Occipital lobe (tissue), 3 donors: ENCODE measurements at places on chromosomes 4 and X.

GRCh38 chr4:95108883-95109421 lies 351.2 kb downstream of the BMPR1B start:
- no peak for DNase-seq

- DNase-seq, result no peak
Measured at GRCh38 chrX:142001934-142002333, 98.2 kb downstream of the MAGEC1 start.

DNA sequence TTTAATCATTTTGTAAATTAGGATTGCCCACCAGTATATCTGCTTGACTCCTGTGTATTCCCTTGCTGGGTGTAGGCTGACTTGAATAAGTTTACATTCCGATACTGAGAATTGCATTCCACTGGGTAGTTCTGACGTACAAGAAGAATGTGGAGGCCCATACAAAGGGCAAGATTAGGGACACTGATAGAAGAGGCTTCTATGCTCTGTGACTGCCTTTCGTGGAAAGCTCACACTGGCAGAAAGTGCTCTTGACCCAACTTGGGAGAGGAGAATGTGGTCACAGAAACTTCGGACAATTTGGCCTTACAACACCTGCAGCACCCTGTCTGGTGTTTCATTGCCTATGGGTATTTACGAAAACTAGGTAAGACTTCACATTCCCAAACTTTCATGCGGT lies 126.3 kb downstream of the RAPGEF2 start:
- DNase-seq, result no peak

GRCh38 chr4:163523791-163524365 lies 29.4 kb downstream of the TMA16 start:
- no peak for DNase-seq

GRCh38 chr4:155855897-155856296 lies 10.2 kb downstream of the ASIC5 start:
- DNase-seq, result no peak

GRCh38 chr4:14196131-14196530 lies 568.6 kb upstream of the BOD1L1 start:
- DNase-seq, result no peak

DNA sequence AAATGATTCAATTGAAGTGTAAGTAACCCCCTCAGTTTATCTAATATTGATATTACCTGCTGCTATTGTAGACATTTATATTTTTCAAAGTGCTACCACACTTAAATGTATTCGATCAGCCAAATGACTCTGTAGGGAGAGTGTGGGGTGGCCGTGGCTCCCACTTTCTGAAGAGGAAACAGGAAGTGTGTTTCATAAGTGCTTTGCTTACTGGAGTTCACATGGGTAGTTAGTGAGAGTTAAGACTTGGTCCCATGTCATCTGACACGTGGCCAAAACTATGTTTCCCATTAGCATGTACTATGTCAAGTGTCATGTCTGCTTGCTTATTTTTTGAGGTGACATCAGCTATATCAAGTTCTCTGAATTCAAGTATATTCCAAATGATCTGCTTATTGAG lies 308.1 kb upstream of the GATB start:
- no peak for DNase-seq

GRCh38 chr4:4870576-4871241 lies 11.2 kb downstream of the MSX1 start:
- DNase-seq, result no peak

DNA sequence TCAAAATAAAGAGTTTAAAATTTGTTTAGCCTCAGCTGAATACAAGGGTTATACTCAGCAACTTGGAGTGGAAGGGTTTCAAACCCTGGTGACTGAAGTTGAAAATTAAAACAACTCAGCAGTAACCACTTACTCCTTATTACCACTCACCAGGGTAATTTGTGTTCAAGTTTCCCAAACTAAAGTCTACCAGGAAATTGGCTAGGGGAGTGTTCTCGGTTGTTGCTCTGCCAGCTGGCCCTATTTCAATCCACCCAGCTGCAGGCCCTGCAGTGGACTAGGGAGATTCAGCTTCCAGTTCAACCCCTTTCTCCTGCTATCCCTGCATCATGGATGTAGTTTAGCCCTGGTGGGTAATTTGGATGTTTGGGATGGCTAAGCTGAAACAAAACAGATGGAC lies 37.8 kb upstream of the EXOC1L start:
- no peak for DNase-seq

DNA sequence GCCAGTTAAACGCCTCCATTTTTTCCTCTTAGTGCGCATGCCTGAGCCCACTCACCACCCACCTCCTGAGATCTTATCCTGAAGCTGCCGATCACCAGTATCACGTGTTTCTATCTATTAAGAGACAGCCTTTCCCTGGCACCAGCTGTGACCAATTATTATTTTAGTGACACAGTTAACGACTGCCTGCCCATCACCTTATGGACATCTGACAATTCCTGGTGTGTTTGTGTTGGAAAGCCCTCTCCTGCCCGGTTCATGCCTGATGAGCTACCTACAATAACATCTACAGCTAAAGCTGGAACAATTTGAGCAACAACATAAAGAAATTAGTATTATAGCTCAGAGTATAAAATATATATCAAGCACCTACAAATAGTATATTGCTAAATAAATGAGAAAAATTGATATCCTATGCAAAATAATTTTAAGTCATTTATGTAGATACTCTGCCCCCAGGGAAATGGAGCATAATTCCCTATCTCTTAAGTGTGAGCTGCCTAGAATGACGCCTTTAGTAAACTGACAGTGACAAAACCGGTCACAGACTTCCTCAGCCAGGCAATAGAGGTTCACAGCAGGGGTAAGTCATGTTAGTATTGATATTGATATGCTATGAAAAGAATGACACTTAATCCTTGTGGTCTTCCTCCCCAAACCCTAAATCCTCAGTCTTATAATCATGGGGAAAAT lies 862.2 kb downstream of the TRAM1L1 start:
- DNase-seq, result no peak

DNA sequence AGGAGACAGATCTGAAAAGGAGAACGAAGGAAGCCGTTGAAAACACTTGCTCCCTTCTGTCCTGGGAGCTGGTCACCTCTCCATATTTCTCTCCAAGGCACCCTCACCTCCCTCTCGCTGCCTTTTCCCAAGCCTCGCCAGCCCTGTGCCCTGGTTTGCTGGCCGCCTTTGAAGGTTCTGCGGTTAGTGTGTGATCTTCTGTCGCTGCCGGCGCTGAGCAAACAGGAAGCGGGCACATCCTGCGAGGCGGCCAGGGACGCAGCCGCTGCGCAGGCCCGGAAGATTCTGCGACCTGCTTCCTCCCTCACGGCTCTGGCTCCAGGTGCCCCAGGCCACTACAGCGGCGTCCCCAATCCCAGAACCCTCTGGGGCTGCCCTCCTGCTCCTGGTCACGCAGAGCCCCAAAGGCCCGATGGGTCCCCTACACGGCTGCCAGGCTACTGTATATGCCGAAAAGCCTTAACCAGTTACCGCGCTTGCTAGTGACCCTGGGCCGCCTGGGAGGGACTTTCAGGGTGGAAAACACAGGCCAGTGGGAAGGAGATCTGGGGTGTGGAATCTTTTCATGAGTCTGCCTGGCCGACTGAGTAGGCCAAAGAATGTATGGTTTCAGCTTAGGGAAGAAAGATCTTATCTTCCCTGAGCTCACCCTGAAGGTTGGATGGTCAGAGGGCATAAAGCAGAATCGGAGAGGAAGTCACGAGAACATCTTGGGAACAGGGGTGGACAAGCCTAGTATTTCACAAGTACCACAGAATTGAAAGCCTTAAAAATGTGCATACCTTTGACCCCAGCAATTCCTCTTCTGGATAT lies 2.3 kb upstream of the SASH3 start:
- DNase-seq, result no peak

- DNase-seq, result no peak
Measured at GRCh38 chrX:19789782-19790181, 97.6 kb downstream of the SH3KBP1 start.

DNA sequence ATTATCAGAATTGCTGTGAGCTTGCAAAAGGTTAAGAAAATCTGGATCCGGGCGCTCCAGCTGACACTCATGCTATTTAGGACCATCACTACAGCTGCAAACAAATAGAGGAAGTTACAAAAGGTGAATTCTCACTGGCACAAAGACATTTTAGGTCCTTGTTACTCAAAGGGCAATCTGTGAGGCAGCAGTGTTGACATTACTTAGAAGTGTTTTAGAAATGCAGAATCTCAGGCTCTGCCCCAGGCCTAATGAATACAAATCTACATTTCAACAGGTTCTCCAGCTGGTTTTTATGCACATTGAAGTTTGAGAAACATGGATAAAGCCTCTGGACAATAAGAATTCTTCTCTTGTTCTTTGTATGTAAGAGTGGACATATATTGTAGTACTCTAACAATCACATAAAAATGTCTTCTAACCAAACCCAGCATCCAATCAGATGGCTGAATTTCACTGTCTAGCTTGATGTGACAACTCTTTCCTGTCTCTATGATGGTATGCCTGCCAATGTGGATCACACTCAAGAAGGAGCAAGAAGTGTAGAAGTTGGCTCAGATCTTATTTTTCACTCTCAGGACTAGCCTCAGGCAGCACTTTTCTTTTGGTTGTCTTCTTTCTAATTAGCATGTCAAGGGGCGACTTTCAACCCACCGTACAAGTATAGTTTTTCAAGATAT lies 18.8 kb downstream of the SLC7A11 start:
- no peak for DNase-seq

DNA sequence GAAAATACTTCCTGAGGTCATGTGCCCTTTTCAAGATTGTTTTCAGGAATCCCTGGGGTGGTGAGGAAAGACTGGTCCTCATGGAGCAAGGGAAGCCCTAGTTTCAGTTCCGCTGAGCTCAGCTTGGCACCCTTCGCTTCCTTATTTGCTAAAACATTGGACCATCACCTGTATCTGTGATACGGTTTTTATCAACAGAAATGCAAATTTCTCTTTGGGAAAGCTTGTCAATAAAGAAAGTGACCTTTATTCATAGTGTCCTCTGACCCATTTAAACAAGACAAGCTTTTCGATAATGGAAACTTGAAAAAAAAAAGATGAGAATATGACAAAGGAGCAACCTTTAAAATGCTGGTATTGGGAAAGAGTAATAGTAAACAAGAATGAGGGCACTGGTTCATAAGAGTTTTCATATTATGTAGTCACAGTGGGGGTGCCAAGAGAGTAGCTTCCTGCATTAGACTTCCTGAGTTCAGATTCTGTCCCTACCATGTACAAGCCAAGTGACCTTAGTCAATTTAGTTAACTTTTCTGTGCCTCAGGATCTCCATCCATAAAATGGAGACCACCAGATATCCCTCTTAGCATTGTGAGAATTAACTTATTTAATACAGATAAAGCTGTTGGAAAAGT lies 57.0 kb upstream of the RAI2 start:
- DNase-seq, result no peak

- no peak for DNase-seq
Measured at GRCh38 chr4:161522031-161522430, 641.8 kb downstream of the FSTL5 start.

GRCh38 chr4:37244583-37245390 lies at the start of gene NWD2:
NWD2 (plus strand) TSS chr4:37244743; CDS start chr4:37245068, 325 bp downstream.
- DNase-seq, result peak; percentile 43

DNA sequence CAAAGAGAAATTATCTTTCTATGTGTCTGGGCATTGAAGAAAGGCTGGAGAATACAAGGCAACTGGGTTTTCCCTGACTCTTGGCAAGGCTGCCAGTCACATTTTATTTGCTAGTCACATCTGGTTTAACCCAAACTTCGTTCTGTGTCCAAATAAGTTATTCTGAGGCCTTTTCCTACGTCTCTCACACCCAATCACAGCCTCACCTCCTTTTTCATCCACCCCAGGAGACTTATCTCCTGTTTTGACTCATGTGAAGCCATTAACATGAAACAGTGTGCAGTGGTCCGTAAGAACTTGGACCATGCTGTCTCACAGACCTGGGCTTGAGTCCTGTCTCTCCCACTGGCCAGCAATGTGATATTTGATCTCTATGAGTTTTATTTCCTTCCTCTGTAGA lies 59.3 kb downstream of the CNGA2 start:
- no peak for DNase-seq

- no peak for DNase-seq
Measured at GRCh38 chr4:173057442-173057841, 111.2 kb upstream of the GALNT7 start.

- DNase-seq, result no peak
Measured at GRCh38 chr4:108352664-108353308, 184.1 kb upstream of the LEF1 start.

DNA sequence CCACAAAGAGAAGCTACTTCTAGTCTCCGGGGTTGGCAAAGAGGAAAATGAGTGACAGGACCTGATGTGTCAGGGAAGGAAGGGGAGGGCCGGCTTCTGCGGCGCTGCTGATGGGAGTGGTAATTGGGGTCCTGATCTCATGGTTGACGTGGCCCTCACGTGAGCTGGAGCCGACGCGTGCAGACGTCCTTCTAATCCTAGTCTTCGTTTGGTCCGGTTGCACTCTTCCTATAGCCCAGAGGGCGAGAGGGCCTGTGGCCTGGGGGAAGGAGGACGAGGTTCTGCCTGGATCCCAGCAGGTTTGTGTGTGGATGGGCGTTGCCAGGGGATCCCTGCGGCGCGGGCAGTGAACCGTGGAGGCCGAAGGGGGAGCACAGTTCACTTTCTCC lies at the start of gene ARMCX1:
Gene ARMCX1 (plus strand): TSS at position 186 of the 389 bp plus-strand sequence. CDS start 2,384 bp downstream, outside the sequence.
- DNase-seq, result peak; percentile 44

DNA sequence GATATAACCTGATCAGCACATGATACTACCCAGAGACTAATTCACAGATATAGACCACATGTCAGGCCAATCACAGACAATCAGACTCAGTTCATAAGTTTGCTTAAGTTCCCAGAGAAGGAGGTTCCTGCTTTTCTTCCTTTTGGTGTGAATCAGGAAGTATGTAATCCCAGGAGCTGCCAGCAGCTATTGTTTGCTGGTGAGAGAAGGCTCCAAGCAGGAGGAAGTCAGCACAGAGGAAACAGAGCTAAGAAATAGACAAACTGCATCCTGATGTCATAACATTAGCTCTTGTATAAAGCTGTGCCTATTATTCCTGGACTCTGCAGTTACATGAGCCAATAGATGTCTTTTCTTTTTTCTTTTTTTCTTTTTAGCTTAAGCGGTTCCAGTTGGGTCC lies 50.9 kb downstream of the UCHL1 start:
- no peak for DNase-seq

DNA sequence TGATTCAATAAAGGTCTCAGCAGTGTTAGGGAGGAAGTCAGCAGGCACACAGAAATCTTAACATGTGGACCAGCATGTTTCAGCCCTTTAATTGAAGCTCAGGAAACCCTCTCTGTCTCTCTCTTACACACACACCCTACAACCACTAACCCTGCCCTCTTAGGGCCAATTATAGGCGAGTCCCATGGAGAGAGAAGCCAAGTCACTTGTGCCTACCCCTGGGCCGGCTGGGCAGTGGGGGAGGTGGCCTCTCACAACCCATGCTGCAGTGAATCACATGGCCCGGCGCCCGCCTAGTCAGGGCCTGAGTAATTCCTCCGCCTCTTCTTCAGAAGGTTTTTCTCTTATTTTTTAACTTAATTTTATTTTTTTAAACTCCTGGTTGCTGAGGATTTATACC lies 3.7 kb downstream of the FGD1 start:
- no peak for DNase-seq
